ENCODE measurements at places on chromosomes 12 and 14.

DNA sequence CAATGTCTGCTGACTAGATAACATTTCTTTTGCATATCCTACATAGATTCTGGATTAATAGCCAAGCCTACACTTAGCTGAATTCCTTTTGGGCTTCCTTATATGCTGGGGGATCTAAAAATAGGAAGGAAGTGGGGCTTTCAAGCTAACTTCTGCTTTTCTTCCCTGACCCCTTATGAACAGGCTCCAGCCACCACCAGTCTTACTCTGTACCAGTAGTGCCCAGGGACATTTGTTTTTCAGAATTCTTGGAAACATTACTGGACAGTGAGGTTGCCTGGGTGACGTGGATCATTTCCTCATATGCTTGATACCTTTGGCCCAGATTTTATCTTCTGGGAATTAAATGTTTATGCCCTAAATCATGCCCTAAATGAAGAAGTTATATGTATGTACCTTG, 55.9 kb upstream of the SRRM4 start:
- no peak for DNase-seq

- no peak for DNase-seq
Measured at GRCh38 chr12:9756706-9757105, 4.0 kb downstream of the CD69 start.

DNA sequence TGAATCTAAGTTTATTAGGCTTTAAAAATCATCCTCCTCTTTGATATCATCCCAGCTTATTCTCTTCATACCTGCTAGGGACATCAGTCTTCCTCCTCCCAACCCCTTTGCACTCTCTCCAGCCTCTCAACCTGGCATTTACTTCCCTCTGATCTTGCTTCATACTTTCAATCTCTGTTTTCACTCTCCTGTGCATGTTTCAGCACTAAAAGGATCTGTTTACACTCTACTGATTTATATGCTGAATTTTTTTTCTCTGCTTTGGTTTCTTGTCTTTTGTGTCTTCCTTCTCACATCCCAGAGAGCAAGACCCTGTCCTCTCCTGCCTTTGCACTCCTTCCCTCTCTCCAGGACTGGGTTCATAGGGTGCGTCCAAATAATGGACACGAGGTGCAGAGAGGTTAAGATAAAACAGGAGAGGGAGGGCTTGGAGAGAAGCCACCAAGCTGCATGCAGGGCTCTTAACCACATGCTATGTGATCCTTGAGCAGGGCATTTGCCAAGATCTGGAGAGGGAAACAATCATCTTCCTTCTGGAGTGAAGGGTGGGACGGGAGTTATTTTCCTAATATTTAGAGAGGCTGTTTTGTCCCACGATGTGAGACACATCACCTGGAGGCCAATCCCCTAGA, 3.0 kb upstream of the CISTR start:
- DNase-seq: no peak

- no peak for DNase-seq
Measured at GRCh38 chr14:23454445-23454856, 15.1 kb upstream of the NGDN start.

DNA sequence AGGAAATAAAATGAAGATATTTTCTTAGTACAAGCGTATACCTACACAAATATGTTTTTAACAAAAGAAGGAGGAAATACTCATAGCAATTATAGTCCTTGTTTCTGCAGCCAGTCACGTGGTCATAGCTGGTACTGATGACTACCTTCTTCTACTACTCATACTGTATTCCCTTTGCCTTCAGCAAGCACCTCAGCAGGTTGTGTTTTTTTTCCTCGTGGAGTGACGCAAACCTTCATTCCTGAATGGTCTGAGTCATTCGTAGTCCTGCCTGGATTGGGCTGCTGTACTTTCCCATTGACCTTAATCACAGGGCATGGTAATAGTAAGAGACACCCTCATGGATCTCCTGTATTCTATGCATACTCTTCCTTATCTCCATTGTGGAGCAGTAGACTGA, 25.7 kb upstream of the SLC16A7 start:
- DNase-seq: peak; percentile 15

GRCh38 chr12:52900166-52900895, 4.5 kb downstream of the KRT8 start:
- no peak for DNase-seq

DNA sequence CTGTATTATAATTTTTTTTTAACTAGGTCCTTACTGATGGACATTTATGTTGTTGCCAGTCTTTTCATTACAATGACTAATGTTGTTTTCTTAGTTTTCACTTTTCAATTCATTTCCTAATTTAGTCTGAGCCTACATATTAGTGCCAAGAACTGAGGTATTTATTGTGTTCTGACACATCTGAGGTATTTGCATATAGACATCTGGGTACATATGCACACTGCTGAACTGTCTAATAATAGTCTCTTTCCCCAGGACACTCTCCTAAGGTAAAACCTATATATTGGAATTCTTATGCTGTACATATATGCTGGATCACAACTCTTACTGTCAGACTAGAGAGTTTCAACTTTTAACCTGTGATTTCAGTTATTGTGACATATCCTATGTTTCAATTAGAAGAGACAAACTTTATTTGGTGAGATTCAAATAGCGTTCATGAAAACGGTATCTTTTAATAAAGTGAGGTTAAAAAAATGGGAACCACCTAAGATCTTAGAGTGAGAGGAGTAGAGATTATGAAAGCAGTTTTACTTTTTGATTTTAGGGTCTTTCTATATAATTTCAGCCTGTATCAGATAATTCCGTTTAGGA, 263.2 kb downstream of the RAD51B start:
- no peak for DNase-seq

GRCh38 chr14:99475179-99475578, 5.5 kb downstream of the SETD3 start:
- DNase-seq: no peak

DNA sequence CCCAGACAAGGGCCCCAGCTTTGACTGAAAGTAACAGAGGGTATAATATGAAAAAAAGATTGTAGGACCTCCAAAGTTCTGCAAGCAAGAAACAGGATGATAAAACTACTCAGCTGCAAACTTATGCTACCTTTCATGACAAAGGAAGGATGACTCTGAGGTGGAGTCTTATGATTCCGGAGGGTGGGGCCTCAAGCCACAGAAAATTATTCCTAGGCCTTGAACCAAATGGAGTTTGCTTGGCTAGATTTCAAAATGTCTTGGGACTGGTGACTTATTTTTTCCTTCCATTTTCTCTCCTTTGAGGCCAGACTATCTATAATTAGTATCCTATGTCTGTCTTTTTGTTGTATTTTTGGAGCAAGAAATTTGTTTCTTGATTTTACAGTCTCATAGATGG, 336.4 kb downstream of the LRIG3 start:
- no peak for DNase-seq

- no peak for DNase-seq
Measured at GRCh38 chr12:10058387-10058786, 27.9 kb downstream of the CLEC9A start.

- DNase-seq: no peak
Measured at GRCh38 chr12:47717046-47717442, 8.2 kb downstream of the ENDOU start.

GRCh38 chr14:66116732-66117131, 369.4 kb upstream of the CCDC196 start:
- no peak for DNase-seq

Data from fibroblast of skin of back (primary cell).